ENCODE measurements at places on chromosomes 13 and 19. TPM values are rescaled to one million over a fixed set of nuclear protein-coding genes. Genes with fewer than 3 reads are reported as not detected.

The ZNF414 gene
- 27.2 TPM for total RNA-seq

- no peak for DNase-seq
Measured at GRCh38 chr19:17646441-17646840, 41.7 kb downstream of the UNC13A start.

- no peak for DNase-seq
Measured at GRCh38 chr13:99220199-99220935, 19.7 kb downstream of the UBAC2 start.

- no peak for DNase-seq
Measured at GRCh38 chr19:54614726-54615125, 15.6 kb upstream of the LILRB1 start.

GRCh38 chr13:63128716-63129115 is 1713.1 kb upstream of the PCDH20 start:
- DNase-seq, result no peak

GRCh38 chr13:97659602-97660001 is 225.6 kb downstream of the RAP2A start:
- DNase-seq, result no peak

DNA sequence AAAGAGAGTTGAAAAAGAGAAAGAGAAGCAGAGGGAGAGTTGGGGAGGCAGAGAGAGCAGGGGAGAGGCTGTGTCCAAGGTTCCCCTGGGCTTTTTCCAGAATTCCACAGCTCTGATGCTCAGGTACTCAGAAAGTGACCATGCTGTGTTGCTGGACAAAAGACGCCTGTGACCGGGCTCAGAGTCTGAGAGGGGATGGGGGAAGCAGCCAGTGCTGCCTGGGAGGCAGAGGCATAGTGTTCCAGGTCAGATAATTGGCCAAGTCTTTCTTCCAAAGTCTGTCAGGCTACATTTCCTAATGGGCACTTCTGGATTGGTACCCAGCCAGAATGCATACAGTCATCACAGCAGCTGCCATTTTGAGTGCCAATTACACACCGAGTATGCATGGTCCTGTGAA is 86.1 kb downstream of the PTPRS start:
- no peak for DNase-seq
